EH (cell line): ENCODE measurements at places on chromosomes 3 and 15.

DNA sequence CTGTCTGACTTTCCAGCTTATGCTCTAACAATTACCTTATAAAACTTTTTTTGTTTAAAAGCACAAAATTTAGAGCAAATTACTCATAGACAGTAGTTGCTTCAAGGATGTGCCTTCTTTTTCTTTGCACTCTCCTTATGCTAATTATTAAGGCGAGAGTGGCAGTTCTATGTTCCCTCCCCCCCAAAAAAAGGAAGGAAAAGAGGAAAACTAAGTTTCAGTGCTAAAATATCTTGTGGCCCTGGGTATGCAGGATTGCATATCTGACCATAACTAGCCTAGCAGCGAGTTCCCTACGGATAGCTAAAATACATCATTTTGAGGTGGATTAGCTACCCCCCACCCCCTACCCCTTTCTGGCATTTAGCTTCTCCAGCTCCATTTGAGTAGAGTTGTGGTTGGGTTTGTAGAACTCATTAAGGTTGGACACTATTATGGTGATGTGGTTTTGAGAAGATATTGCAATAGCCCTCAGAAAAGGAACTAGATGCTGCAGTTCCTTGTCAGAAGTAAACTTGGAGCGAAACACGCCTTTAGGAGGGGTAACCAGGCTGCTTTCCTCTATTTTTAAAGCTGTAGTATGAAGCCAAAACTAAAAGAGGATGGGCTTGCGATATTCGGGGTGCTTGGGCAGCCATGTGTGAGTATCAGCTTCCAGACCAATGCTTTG is 174.6 kb downstream of the AKAP13 start:
- DNase-seq, result no peak

DNA sequence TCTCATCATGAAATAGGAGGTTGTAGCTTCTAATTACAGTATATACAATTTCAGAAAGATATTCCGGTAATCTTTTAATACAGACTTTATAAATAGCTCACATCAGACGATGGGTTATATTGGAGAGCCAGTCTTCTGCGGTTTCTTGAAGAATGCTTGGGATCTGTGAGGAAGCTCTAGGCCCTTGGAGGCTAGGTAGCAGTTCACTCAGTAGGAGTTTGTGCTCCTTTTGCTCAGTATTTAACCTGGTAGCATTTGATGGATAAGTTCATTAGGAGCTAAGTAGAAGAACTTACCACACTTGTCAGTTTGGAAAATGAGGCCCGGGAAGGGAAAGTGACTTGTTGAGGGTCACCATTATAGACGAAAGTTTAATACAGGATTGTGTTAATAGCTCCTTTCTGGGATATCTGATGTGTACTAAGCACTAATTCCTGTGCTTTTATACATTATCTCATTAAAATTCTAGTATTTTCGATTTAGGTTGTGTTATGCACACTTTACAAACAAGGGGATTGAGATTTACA is 2.8 kb downstream of the FNDC3B start:
- peak; percentile 62 for DNase-seq

DNA sequence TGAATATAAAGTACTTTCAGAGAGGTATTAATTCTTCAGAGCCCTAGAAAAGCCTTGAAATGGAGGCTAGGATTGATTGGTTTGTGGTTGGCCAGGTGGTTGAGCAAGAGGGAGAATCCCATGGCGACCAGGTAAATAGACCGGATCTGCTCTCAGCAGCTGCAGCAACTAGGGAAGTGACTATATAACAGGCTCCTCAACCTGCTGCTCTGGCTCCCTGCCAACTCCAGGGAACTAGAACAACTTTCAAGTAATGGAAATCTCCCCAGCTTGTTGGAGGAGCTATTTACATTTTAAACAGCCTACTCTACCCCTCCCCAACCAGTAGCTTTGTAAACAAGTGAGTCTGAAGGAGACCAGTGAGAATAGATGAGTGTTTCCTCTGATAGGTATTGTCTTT is 121.8 kb upstream of the CADM2 start:
- no peak for DNase-seq

DNA sequence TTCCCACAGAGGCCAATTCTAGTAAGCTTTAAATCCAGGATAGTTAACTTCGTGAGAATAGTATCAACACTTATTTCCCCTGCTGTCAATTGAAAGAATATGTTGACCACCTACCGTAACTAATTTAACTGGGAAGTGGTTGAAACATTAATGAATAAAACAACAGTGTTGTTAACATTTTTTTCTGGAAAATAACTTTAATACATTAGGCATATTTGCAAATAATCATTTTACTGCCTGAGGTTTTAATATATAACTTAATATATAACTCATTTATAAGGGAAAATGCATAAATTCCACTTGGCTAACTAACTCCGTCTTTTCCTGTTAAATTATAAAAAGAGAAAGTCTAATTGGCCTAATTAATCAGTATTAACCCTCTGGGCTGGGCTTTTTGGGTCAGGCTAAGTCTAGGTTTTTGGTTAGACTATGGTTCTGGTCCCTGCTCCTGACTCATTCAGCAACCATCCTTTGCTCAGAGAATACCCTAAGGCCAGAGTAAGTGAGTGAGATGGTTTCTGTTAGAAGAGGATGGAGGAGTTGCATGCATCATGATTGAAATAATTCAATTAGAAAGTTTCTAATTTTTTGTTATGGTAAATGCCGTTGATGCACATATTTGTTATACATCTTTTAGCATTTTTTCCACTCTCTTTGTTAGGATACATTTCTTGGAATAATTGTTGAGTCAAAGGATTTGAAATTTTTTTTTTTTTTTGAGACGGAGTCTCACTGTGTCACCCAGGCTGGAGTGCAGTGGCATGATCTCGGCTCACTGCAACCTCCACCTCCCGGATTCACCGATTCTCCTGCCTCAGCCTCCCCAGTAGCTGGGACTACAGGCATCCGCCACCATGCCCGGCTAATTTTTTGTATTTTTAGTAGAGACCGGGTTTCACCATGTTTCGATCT is 10.8 kb upstream of the SKIL start:
- peak; percentile 82 for DNase-seq

GRCh38 chr15:38844736-38845135 is 280.1 kb upstream of the RASGRP1 start:
- DNase-seq, result peak; percentile 59

GRCh38 chr3:148500881-148501280 is 196.8 kb upstream of the AGTR1 start:
- no peak for DNase-seq

GRCh38 chr3:59388555-59389270 is 338.9 kb upstream of the CFAP20DC start:
- DNase-seq, result no peak

DNA sequence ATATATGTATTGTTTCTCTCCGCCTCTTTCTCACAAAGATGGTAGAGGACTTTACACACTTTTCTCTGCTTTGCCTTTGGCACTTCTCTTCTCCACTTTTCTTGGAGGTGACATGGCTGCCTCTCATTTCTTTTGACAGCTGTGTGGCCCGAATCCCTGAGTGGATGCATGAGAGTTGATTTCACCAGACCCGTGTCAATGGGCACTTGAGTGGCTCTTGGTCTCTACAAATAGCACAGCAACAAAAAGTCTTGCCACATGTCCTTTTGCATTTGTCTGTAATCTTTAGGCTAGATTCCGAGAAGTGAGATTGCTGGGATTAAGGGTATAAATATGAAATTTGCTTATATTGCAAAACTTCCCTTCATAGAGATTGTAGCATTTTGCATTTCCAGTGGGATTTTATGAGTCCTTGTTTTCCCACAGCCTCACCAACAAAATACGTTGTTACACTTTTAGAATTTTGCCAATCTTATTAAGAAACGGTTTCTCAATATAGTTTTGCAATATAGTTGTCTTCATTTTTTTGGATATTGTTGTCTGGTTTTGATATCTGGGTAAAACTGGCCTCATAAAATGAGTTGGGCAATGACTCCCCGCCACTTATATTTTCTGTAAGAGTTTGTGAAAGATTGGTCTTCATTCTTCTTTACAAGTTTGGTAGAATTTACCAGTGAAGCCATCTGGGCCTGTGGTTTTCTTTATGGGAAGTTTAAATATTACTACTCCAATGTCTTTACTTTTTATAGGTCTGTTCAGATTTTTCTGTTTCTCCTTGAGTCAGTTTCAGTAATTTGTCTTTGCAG is 5.2 kb upstream of the TRPM1 start:
- peak; percentile 26 for DNase-seq

DNA sequence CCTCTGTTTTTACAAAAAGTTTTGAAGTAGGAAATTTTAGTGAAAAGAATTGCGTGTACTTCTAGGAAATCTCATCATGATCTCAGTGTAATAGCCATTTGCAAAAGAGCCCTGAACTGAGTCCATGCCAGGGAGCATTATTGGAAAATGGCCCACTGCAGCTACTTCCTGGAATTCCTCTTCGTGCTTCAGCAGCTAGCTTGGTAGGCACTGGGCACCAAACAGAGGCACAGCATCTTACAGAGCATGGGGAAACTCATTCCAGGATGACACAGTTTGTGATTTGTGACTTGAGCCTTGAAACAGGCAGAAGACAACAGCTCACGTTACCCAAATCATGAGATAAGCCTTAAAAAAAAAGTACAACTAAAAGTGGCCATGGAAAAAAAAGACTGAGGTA is 179.1 kb downstream of the WDR72 start:
- no peak for DNase-seq

DNA sequence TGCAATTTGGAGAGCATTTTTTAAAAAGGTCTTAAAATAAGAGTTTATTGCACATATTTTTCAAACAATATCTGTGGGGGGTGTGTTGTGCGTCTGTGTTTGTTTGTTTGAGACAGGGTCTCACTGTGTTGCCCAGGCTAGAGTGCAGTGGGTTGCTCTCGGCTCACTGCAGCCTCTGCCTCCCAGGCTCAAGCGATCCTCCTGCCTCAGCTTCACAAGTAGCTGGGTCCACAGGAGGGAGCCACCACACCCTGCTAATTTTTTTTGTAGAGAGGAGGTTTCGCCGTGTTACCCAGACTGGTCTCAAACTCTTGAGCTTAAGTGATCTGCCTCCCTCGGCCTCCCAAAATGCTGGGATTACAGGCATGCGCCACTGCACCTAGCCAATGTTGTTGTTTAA is 2.7 kb downstream of the MLF1 start:
- no peak for DNase-seq

- no peak for DNase-seq
Observed at GRCh38 chr3:129598484-129598883, 8.0 kb downstream of the PLXND1 start.

DNA sequence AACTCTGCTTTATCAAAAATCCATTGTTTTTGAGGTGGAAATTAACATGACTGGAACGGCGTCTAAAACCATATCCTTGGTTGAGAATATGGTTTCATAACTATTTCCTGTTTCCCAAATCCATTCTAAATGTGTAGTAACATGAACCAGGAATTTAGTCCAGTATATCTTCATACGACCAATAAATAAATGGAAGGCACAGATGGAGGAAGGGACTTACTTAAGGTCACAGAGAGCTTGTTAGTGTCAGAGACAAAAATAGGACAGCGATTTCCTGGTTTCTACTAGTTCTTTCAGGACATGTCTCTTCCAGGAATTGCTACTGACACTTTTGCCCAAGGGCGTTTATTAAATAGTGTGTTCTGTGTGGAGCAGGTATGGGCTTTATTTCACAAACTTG is 41.2 kb downstream of the HES1 start:
- no peak for DNase-seq

GRCh38 chr3:134426660-134427181 is 52.5 kb upstream of the AMOTL2 start:
- peak; percentile 85 for DNase-seq

DNA sequence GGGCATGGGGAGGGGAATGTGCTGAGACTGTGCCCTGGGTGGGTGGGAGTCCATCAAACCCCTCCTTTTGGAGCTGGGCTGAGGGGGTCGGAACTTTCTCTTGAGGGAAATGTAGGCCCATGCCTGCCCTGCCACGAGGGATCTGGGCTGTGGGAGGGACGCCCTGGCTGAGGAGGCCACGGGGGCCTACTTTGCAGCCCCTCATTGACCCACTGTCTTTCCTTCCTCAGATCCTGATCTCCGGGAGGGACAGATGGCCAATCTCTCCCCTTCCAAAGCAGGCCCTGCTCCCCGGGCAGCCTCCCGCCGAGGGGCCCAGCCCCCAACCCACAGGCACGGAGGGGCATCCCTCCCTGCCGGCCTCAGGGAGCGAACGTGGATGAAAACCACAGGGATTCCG is 25.3 kb downstream of the LOXL1 start:
- DNase-seq, result no peak

GRCh38 chr3:67507584-67507983 is 146.8 kb downstream of the SUCLG2 start:
- no peak for DNase-seq

DNA sequence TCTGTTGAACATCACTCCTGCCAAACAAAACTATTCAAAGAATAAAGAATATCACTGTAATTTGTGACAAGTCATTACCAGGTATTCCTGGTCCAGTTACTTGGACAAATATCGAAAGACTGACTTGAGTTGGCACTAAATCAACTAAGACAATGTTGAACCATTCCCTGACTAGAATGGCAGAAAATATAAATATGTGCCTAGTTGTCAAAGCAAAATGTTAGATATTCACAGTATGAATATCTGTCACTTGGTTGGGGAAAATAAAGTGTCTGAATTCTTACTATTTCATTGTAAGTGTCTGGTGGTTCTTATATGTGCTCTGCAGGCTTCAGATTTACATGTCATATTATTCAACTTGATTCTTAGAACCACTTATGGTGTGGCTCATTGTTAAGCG is 470.2 kb downstream of the NAALADL2 start:
- DNase-seq, result no peak
